T-helper 22 cell (primary cell): ENCODE measurements at places on chromosomes 11 and 22.

DNA sequence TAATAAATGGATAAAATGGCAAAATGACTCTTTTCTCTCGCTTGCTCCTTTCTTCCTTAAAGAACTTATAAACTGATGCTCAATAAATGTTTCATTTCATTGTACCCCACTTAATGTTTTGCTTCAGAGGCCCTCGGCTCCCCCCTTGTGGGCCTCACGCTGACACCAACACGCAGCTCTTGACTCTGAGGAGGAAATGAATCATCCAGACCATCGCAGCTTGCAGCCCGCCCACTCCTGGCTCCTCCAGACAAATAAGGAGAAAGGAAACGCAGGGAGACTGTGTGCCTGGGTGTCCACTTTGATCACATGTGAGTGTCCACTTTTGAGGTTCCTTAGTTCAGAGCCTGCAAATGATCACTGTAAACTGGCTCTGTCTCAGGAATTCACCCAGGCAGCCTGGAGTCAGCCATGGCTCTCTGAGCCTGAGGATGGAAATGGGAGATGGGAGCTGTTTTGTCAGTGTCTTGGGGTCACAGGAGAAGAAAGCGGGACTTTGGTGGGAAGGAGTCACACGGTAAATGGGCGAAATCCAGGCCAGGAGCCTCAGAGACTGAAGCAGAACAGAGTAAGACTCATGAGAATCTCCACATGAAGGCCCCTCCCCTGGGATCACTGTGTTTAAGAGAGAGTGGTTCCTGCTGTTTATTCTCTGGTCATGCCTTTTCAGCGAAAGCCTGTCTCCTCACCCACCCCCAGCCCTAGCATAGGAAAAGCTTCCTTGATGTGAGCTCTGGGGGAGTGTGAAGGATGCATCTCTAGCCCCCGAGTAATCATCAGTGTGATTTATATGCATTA, 96.5 kb downstream of the CWC15 start:
- no peak for DNase-seq

GRCh38 chr22:30210235-30210909, 36.2 kb downstream of the LIF start:
- no peak for DNase-seq

- DNase-seq, result no peak
Observed at GRCh38 chr11:127242676-127243075, 242.1 kb upstream of the KIRREL3 start.

DNA sequence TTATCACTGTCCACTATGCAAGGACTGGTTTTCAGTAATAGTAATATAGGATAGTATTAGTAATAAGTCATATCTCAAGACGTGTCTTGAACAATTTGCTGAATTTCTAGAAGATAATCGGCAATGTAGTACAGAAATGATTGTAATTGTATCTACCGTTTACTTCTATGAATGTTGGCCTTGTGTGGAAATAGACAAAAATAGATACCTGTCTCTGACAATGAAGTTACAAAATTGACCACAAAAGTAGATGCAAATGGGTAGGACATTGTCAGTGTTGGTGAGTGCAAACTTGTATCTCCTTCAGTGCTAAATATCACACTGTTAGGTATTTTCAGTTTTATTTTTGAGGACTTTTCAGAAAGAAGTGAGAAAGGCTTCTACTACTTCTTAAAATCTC, 43.1 kb downstream of the SVIP start:
- no peak for DNase-seq

DNA sequence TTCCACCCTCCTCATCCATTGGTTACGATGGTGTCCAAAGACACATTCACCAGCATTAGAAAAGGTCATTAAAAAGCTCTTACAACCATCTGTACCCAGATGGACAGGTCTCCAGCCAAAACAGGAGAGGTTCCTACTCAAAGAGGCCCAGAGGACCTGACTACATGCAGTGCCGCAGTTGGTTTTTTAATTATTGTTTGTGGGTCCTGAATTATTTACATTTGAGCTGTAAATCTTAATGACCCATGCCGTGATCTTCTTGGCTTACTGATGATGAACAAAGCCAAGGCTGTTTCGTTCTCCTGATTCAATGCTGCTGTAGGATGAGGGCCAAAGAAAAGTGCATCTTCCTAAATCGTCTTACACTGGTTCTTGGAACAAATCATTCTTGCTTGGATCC, 83.7 kb downstream of the CADM1 start:
- no peak for DNase-seq

GRCh38 chr11:33635161-33635560, 65.5 kb downstream of the C11orf91 start:
- no peak for DNase-seq
